NCI-H1105 (cell line): ENCODE measurements at places on chromosomes 6 and 20.

GRCh38 chr6:25962149-25963127 lies at the start of gene TRIM38:
Gene TRIM38 (plus strand): TSS chr6:25962802. CDS start chr6:25966523, 3,721 bp downstream.
- no peak for DNase-seq

- no peak for DNase-seq
Observed at GRCh38 chr6:39440039-39440426, 117.5 kb upstream of the KCNK16 start.

DNA sequence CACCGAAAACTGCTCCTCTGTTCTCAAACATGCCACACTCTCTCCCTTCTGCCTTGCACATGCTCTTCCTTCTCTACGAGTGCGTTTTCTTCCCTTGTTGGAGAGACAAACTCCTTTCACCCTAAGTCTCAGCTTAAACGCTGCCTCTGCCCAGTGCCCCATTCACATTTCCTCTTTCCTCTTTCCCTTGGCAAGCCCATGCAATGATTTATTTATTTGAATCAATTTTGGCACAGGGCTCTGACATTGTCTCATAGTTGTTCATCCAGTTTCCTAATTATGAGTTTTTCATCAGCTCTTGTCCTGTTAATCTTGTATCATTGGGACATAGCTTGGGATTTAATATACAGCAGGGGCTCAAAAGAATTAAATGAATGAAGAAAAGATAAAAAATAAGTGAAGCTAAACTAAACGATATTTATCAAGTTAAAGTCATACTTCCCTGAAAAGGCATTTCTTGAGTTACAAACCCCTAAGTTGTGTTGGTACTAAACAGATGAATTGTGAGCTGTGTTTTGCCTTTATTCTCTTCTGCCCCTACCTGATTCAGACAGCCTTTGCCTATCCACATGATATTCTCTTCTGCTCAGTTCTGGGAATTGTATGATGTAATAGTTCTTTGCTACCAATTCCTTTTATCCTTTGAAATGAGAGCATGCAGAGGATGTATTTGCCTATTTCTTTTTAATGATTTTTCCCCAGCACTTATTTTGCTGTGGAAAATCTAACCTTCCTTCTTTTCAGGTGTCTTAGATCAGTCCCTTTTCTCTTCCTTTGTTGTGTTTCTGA lies 704.4 kb downstream of the UTRN start:
- no peak for DNase-seq

GRCh38 chr6:100228437-100228833 lies 234.4 kb upstream of the MCHR2 start:
- no peak for DNase-seq

DNA sequence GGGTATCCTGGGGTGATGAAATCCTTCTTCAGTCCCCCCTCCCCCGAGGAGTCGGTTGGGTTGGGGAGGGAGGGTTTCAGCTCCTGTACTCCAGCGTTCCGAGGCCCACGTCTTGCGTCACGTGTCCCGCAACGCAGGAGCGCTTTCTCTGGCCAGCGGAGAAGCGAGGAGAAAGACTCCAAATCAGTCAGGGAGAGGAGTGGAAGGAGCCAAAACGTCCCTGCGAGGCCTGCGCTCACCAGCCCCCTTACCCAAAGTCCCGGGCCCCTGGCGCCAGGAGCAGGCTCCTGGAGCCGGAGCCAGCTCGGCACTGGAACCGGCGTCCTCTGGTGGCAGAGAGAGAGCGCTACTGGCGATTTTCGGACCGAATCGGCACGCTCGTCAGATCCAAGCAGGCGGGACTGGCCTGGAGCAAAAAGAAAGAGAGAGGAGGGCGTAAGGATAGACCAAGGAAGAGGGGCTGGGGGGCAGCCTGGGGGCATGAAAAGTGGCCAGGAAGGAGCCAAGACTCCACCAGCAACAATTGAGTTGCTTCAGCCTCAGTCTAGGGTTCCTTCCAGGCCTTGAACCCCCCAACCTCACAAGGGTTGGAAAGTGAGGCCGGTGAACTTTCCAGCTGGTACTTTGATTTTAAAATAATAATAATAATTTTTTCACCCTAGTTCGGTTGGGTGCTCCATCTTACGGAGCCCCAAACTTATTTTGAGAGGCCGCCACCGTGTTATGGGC lies at the start of gene GNAS:
TSS of gene GNAS (plus strand) at position 174 of the 729 bp plus-strand sequence.
- DNase-seq = no peak

DNA sequence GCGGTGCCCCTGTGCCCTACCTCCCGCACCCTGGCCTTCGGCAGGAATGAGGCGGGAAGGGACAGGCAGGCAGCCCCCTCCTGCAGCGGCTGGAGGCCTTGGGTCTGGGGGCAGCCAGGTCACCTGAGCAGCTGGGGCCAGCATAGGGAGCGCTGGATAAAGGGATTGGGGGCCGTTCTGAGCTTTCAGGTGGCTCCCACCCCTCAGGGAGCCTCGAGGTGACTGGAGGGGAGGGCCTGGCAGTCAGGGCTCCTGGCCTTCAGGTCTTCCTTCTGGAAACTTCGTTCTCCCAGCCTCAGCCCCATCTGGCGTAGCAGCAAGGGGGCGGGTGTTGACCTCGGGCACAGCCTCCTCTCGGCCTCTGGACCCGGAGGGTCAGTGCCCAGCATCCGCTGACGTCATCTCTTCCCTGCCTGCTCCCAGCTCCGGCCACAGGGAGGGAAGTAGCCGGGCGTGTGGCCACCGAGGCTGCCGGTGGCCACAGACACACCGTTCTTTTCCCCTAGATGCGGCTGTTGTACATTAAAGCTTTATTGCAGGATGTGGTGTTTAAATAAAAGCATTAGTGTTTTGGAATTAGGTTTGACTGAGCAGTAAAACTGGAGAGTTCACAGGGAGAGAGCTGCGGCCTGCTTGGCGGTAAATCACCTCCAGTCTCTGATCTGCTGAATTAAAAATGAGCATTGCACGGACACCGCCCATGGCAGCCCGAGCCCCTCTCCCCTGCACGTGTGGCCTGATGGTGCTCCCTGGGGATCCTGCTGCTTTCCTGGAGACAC lies 80.0 kb upstream of the GATA5 start:
- no peak for DNase-seq

DNA sequence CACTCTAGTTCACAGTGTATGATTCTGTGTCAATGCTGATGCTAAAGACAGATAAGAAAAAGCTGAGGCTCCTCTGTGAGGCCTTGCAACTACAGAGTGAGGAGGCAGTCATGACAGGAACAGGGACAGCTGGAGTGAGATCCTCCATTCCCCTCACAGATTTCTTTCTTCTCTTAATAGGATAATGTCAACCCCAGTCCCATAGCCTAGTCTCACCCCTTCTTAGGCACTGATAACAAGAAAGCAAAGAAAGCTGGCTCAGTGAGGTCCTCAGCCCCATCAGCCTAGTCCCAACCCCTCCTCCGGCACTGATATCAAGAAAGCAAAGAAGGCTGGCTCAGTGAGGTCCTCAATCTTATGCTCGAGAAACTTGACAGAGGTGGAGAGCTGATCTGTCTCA lies 2.1 kb upstream of the PTCHD4 start:
- no peak for DNase-seq

- DNase-seq = peak; percentile 74
Observed at GRCh38 chr6:79134699-79135474, 56.8 kb upstream of the PHIP start.

GRCh38 chr6:100267721-100268123 lies 197.0 kb downstream of the SIM1 start:
- DNase-seq = no peak

- no peak for DNase-seq
Observed at GRCh38 chr6:85124472-85125354, 325.2 kb upstream of the NT5E start.

- DNase-seq = no peak
Observed at GRCh38 chr6:53868626-53869025, 73.8 kb downstream of the LRRC1 start.

- no peak for DNase-seq
Observed at GRCh38 chr6:17879184-17879583, 108.3 kb downstream of the KIF13A start.
